ENCODE measurements at places on chromosomes 5 and 9.

DNA sequence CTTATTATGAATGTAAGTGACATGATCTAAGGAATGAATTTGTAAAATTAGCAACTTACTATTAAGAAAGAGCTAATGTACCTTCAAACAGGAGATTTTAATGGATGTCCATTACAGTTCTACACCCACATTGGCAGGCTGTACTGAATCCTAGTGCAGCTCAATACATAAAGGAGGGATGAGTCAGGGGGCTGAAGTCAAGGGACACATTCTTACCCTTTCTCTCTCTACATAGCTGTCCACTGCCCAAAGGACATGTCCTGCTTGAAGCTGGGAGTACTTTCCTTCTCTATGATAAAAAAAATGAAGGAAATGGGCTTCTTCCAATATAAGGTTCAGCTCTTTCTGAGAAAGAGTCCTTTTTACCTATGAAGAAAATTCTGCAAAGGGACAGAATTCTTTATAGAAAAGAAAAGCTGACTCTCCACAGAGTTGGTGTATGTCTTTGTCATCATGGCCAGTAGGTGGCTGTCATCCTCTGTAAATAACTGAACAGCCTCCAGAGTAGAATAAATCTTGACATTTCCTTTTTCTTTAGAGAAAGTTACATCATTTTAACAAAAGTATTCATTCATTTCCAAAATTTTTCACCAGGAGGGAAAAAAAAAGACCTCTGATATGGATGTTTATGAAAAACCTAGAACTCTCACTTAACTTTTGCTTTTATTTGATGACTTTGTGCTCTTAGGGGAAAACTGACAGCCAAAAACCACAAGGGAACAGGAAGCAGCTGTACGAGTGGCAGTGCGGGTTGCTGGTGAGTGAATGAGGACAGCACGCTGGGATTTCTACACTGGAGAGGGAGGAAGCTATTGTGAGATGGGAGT lies 13.1 kb upstream of the IFNA14 start:
- no peak for DNase-seq

DNA sequence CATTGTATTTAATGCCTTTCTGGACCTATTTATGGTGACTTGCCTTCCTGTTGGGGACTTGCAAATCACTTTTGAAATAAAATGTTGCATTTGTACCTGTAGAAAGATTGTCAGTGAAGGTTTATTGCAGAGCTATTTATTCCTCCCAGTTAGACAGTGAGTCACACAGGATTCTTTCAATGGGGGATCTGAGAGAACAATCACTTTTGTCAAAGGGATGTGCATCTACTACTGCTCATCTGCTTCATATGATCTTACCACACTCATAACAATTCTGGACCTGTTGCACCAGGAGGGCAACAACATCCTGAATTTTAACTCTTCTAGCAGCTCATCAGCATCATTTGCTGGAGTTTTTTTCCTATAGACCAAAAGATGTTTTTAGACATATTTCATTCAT lies 66.8 kb downstream of the FBXL7 start:
- no peak for DNase-seq

DNA sequence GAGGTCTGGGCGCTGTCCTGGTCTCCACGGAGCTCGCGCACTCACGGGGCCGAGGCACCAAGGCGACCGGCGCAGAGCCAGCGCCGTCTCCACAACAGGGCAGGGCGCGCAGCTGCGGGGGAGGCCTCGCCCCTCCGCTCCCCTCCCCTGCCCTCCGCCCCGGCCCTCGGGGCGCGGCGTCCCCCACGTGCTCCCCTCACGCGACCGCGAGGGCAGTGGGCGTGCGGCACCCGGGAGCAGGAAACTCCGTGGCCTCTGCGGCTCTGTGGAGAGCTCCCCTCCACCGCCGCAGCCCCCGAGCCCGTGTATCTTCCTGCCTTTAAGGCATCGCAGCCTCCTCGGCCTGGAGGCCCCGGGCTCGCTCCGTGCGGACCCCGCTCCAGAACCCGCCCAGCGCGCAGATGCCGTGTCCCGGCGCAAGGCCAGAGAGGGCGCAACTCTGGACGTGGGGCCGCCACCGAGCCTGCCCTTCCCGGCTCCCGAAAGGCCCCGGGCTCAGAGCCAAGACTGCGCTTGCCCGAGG lies 708 bp upstream of the TUBB4B start:
- DNase-seq, result peak; percentile 52

- no peak for DNase-seq
Observed at GRCh38 chr5:160105686-160106360, 13.4 kb downstream of the PWWP2A start.

DNA sequence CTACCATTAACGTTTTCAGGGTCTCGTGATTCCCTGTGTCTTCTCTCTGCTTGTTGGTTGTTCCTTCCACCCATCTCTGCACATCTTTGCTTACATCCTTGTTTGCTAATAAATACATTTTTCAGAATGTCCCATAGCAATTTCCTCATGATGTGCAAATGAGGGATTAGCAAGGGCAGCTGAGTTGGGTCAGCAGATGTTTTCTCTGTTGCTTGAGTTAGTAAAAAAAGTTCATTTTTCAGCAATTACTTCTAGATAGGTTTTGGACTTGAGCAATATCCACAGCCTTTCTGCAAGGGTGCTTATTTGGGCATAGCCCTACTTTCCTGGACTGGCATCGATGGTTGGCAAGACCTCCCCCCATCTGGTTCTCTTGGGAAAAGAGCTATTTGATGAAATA lies 4.8 kb upstream of the TNFSF15 start:
- DNase-seq, result no peak

DNA sequence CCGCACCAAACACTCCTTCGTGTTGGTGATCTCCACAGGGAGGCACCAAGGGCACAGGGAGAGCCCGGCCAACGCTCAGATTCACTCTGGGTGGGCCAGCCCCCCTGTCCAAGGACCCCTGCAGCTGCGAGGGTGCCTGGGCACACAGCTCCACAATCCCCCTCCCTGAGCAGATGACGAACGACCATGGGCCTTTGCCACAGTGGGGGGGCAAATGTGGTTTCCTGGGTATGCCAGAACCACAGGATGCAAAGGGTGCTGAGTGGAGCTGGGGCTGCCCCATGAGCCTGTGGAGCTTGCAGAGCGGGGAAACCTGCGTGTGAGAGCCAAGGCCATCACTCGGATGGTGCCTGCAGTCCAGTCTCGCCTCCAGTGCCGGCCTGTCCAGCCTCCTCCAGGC lies 31.0 kb downstream of the LPCAT1 start:
- DNase-seq, result no peak

DNA sequence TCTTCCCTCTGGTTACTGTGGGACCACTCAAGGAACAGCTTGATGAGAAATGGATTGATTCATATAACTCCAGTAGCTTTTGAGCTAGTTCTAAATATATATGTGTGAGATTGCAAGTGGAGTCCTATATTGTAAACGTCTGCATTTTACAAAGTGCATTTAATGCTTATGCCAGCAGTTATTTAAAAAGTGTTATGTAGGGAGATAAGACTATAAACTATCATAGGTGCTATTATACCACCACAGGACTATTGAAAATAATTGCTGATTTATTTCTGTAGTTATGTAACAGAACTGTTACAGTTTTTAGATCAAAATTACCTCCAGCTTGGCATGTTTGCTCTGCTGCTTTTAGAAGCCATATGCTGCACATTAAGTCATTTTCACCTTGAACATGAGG lies 36.2 kb downstream of the PTCD2 start:
- no peak for DNase-seq

DNA sequence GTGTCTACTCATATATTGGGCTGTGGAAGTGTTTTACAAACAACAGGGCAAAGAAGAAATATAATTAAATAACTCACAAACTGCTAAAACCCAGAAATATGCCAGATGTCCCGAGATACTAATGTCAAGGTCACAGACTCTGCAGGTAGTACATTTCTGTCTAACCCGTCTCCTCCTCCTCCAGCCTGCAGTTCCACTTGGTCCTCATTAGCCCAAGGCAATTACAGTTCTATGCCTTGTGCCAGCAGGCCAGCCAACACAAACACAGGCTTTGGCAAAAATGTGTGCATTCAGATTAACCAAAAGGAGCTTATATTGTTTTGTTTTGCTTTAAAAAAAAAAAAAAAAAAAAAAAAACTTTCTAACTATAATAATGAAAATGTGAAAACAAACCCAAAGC lies 148.8 kb downstream of the MYO10 start:
- DNase-seq, result no peak
